ENCODE measurements at places on chromosomes 6 and 20.
A peak's percentile ranks its signal among the peaks of the same experiment; 100 is the strongest.

DNA sequence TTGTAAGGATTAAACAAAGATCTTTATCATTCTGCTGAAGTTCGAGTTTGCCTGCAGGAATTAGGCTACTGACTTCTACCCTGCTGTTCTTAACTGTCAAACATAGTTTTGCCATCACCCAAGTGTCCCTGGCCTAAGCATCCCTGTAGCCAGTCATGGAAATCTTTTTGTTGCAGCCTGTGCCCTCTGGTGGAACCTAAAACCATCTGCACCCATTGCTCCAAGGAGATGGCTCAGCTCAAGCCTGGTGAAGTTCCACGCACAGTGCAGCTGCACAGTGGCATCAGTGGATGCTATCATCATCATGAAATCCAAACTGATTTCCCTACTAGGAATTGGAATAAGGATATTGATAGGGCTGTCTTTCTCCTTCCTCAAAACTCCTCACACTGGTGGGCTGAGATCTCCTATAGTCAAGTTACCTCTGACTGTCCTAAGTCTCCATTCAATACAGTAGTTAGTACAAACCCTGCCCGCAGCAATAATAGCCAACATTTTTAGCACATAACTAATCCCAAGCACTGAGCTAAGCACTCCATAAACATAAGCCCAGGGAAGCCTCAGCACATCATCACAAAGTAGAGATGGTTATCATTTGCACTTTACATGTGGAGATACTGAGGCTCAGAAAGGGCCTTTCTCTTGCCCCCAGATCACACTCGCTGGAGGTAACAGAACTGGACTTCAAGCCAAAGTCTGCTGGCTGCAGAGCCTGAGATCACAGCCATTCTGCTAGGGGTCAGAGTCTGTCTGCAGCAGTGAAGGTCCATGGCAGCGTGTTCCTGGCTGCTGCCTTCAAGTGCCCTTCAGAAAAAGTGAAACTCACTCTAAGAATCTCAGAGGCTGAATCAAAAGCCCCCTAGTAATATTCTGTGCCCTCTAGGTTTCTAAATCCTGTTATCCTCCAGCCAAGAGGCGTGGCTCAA is 77.2 kb upstream of the MC3R start:
- no peak for DNase-seq

DNA sequence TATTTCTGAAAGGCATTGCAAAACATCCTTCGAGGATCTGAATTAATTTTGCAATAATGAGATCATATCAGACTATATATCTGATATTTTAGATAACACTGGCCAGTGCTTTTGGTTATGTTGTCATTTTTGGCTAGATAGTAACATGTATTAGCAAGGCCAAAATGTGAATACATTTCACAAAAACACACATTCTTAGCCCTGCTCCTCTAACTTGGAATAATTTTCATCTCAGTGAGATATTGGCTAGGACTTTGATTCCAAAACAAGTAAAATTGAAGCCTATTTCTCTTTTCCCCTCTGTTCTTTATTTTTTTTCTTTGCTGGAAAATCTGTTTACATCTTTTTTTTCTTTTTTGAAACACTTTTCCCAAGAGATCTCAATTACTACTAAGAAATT is 466.8 kb upstream of the CDH4 start:
- DNase-seq = no peak

GRCh38 chr6:159513914-159514313 is 179.1 kb downstream of the SOD2 start:
- no peak for DNase-seq

GRCh38 chr6:21665392-21666200 is 72.0 kb downstream of the SOX4 start:
- peak; percentile 37 for DNase-seq

- no peak for DNase-seq
Measured at GRCh38 chr6:128415387-128415786, 105.0 kb downstream of the PTPRK start.

DNA sequence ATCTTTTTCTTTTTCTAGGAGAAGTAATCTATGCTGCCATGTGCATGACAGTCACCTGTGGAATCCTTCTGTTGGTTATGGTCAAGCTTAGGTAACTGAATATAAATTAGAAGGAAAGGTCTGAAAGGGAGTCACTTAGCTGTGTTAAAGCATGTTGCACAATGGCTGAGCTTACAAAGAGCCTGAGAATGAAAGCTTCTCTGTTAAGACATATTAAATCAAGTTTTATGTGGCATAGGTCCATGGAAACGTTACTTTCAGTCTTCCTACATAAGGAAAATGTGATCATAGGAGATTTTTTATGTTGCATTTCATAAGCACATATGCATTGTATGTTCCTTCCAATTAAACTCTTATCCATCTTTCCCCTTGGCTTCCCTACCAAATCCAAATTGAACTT is 72.1 kb downstream of the GFRAL start:
- no peak for DNase-seq

DNA sequence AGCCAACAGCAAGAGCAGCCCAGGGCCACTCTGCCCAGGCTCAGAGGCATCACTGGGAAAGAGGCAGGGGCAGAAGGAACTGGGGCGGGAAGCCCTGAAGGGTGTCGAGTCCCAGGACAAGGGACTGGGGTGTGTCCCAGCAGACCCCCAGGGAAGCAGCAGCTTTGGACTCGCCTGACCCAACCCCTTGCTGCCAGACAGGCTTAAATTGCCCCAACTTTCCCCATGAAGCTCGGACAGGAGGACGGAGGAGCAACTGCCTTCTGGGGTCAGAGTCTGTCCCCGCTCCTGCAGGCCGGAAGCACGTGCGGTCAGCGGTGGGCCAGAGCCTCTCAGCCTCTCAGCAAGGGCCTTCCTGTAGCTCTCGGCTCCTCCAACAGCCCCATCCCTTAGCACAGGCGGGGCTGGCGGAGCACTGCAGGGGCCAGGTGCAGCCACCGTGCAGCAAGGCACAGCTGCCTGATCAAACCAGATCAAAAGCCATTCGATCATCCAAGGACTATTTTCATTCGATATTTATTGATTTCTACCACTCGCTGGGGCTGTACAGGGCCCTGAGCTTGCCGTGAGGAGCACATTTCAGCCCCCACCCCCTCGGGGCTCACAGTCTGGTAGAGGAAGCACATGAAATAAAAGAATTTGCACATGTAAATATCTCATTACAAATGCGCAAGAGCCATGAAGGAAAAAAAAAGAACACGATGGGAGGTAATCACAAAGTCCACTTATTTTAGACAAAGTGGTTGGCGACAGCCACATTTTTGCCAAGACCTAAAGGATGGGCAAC is 31.8 kb upstream of the STX16 start:
- no peak for DNase-seq

- no peak for DNase-seq
Measured at GRCh38 chr6:21468461-21468860, 125.1 kb upstream of the SOX4 start.

DNA sequence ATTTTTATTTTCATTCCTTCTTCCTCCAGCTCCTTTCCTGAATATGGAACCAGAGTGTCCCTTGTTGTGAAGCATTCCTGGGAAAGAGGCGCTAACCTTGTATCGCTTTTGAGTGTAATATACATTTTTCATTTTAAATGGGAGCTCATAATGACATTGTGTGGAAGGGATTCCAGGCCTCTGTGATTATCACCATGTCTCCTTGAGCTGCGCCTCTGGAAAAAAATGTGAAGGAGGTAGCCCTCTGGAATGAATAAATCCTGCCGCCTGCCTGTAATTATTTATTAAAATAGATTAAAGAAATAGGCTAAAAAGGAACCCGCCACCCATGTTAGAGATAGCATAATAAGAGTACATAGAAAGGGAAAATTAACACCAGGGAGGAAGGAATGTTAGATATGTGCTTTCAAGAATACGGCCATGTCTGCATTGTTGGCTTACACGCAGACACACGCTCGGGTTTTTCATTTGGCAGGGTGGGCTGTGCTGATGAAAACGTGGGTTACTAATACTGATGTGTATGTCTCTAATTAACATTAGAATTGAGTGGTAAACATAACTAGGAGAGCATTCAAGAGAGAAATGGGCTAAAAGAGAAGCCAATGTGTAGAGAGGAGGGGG is 138.5 kb downstream of the LINC00237 start:
- no peak for DNase-seq

GRCh38 chr6:21295506-21296240 is 297.9 kb upstream of the SOX4 start:
- DNase-seq = no peak

DNA sequence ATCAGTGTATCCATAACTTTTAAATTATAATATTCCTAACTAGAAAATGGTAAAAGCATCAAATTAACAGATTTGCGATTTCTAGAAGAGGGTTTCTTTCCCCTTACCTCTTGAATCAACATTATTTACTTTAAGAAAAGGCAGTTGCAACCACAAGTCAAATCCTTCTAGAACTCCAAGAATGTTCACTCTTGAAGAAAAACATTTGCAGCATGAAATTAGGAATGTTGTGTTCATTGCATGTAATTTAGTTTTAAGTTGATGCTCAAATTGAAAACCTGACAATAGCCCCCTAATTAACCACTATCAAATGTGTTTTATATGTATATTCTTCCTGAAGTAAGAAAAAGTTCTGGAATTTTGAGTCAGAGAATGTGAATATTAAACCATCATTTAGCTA is 2.3 kb upstream of the REV3L start:
- no peak for DNase-seq

GRCh38 chr6:24283043-24283985 is 74.5 kb downstream of the DCDC2 start:
- DNase-seq = peak; percentile 71

- peak; percentile 42 for DNase-seq
Measured at GRCh38 chr6:105179244-105180065, at the start of gene POPDC3. Gene POPDC3, minus strand, starts transcription at chr6:105180014. Its CDS starts 18,105 bp downstream, at chr6:105161909.

DNA sequence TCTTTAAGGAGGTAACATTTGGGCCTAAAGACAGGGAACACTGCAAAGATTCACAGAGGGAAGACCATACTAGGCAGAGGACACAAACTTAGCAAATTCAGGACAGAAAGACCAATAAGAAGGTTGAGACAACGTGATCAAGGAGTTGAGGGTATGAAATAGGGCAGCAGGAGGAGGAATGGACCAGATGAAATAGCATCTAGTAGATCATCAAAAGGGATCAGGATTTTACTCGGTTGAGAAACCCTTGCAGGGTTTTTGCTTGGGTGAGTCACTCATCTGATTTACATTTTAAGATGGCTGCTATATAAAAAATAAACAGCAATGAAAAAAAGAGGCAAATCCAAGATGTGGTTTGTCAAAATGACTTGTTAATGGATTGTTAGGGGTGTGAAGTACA is 4.7 kb downstream of the BCLAF1 start:
- DNase-seq = no peak

- DNase-seq = peak; percentile 21
Measured at GRCh38 chr20:19212469-19212815, at the start of gene SLC24A3. Gene SLC24A3, plus strand, starts transcription at chr20:19212642.

DNA sequence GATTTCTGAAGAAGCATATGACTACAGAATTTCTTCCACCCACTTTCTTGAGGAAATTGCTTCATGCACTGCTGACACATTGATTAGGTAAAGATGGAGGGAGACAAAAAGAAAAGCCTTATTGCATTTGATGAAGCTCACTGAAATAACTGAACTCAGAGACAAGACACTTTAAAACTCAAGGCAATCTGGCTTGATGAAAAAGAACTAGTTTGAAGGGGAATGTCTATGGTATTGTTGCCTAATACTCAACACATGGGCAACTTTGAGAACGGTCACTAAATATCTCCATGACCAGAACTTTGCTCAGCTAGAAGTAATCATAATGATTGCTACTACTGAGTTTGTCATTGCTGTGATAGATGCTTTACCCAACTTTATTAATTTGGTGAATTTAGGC is 38.1 kb downstream of the HTR1B start:
- no peak for DNase-seq

DNA sequence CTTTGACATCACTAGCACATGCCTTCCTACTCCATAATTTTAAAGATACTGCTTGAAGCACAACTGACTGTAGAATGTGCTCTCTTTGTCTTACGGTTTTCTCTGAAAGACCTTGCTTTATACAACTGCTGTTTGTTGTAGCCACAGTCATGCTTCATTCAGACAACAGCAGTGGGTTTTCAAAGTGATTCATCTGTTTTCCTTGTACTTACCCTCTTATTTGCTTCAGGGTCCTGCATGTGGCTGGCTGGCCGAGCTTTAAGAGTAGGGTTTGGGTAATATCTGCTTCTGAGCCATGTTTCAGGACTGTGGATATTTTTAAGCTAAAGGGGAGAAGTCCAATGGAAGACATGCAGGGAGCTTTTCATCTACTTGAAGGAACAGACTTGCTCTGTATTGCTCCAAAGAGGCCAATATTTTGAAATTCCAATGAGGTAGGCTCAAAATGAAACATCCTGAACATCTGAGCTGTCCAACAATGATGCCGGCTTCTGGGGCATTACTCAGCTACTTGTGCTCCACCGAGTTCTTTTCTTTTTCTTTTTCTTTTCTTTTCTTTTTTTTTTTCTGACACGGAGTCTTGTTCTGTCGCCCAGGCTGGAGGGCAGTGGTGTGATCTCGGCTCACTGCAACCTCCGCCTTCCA is 160.2 kb upstream of the SGK1 start:
- DNase-seq = no peak

- no peak for DNase-seq
Measured at GRCh38 chr20:25548613-25549086, 36.7 kb downstream of the NINL start.

DNA sequence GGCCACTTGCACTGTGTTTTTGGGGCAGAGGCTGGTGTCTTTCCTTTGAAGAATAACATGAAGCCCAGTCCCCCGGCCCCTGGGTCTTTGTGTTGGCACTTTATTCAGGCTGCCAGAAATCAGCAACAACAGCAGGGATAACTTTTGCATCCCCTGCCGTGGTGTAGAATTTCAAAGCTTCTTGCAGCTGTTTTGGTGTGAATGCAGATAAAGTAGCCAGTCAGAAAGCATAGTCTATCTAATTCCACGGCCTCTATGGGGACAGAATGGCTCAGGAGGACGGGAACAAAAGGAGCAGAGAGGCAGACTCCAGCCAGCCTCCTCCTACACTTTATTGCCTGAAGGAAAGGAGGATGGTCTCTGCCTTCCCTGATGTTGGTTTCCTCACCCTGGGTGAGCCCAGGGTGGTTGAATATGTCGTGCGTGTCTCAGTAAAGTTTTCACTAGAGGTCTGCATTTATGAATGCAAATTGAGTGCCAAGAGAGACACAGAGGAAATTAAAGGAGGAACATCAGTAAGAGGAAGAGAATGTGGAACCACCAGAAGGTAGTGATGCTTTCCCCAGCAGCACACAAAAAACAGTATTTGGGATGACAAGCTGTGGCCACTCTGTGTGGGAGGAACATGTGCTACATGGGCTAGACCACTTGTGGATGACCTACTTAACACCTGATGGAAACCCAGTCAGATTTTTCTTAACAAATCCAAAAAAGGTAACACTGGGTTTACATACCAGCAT is 125.9 kb upstream of the TRAF3IP2 start:
- no peak for DNase-seq

- DNase-seq = no peak
Measured at GRCh38 chr20:48599106-48599747, 228.6 kb downstream of the PREX1 start.

DNA sequence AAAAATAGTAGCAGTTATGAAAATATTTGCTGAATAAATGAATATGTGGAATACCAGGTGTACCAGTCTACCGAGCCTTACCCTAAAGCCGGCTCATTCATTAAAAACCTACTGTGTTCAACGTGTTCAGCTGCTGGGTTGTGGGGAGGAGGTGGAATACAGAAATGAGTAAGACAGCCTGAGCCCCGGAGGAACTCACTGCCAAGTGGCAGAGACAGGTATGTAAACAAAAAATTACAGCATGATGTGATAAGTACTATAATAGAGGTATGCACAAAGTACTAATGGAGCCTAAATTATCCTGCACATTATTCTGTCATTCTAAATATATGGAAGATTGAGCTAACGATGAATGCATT is 6.8 kb upstream of the ADTRP start:
- DNase-seq = peak; percentile 76
